ENCODE measurements at places on chromosomes 2 and 18. TPM values are rescaled to one million over a fixed set of nuclear protein-coding genes. Genes with fewer than 3 reads are reported as not detected.

DNA sequence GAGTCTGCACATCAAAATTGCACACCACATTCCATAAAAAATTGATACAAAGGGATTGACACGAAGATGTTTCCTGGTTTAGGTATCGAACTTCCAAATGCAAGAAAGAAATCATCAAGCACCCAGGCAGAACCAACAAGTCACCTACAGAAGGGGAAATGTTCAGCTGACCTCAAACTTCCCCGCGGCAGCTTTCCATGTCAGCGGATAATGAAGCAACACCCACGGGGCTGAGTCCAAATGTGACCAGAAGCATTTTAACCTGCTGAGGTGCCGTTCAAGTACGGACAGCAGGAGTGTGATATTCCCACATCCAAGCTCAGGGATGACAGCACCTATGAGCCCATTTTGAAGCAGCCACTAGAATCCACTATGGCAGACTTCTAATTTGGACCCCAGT, 124.9 kb downstream of the GALNT14 start:
- DNase-seq: no peak

GRCh38 chr18:9986156-9986930, 72.5 kb downstream of the VAPA start:
- DNase-seq: no peak

GRCh38 chr2:70978341-70979179, at the start of gene ANKRD53:
TSS of gene ANKRD53 (plus strand) at chr2:70978630. CDS start at chr2:70978646, 16 bp downstream.
- no peak for DNase-seq

- DNase-seq: no peak
Observed at GRCh38 chr2:17758118-17758517, 4.2 kb downstream of the GEN1 start.

DNA sequence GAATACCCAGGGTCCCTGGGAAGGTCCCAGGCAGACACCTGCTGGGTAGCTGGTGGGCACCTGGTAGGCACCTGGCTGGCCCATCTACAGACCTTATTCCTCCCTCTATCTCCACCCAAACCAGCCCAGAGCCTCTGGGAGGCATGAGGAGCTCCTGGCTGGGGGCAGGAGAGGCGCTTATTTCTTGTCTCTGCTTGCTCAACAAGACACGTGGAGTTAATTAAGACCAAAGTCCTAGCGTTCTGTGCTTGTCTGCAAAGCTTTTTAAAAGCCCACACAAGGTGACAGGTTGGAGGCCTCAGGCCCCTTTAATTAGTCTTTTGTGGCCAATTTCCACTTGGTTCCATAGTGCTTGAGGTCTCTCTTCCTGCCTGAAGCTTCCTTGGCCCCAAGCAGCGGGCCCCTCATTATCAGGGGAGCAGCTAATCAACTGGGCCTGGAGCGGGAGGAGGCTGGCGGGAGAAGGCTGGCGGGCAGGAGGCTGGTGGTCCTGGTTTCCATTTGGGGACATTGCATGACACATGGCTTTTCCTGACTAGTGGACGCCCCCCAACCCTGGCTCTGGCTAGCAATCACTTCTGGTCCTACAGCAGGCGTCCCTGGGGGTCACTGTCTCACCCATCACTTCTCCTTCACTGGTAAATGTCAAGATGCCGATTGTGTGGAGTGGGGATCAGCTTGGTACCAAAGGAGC, 65.4 kb upstream of the HDAC4 start:
- DNase-seq: no peak

GRCh38 chr2:239157269-239157668, 243.6 kb downstream of the HDAC4 start:
- DNase-seq: no peak

- DNase-seq: no peak
Observed at GRCh38 chr18:2889761-2890192, 43.0 kb downstream of the EMILIN2 start.

- no peak for DNase-seq
Observed at GRCh38 chr2:36858551-36859365, 107.6 kb downstream of the STRN start.

DNA sequence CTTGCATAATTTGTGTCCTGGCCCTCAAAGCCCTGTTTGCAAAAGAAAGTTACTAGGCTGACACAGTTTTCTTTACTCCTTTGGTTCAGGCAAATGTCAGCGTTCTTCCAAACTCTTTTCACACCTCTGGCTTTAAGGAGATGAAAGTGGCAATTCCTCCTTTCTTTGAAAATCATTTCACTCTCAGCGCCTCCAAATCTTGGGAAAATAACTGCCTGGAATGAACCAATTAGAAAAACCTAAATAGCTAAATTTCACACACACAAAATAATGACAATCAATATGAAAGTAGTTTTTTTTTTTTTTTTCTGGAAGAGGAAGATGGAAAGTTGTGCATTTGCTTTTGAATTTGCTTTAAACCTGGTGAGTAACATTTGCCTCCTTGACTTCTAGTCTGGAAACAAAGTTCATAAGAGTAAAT, 1.7 kb downstream of the MEIS1 start:
- DNase-seq: no peak

DNA sequence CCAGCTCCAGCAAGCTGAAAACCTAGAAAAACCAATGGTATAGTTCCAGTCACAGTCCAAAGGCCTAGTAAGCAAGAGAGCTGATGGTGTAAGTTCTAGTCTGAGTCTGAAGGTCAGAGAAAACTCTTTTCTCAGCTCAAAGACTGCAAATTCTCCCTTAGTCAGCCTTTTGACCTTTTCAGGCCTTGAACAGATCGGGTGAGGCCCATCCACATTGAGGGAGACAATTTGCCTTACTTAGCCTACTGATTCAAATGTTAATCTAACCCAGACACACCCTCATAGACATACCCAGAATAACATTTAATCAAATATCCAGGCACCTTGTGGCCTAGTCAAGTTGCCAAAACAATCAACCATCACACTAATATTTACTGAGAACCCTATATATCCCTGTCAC, 110.8 kb upstream of the KCNJ3 start:
- no peak for DNase-seq

- no peak for DNase-seq
Observed at GRCh38 chr2:8086357-8086756, 595.5 kb upstream of the ID2 start.

GRCh38 chr2:191844706-191845105, 2.2 kb downstream of the CAVIN2 start:
- DNase-seq: no peak

- DNase-seq: no peak
Observed at GRCh38 chr2:37581433-37581832, 90.0 kb downstream of the CDC42EP3 start.

- no peak for DNase-seq
Observed at GRCh38 chr18:50127516-50128210, 67.3 kb downstream of the MYO5B start.

DNA sequence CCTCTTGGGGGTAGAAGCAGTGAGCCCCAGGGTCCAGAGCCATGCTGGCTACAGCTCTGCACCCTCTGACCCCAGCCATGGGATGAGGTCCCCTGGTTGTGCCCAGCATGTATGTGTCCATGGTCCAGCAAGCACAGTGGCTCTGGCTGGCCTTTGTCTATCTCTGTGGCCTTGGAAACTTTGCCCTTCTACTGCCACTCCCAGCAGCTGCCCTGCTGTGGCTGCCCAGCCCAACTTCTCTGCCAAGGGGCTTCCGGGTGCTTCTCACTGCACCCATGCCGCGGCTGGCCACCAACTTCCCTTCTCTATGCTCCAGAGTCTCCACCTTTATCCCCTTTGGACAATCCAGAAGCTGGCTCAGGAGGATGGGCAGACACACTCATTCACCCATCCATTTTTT, 18.8 kb downstream of the TMEM185B start:
- DNase-seq: no peak

The GAL3ST2 gene
- 0.21 TPM for polyA plus RNA-seq

The DOK1 gene
- polyA plus RNA-seq: 8.3 TPM

The HOXD11 gene
- polyA plus RNA-seq: 61.2 TPM

The TXNDC2 gene
- polyA plus RNA-seq: 0.10 TPM

The SNORC gene
- polyA plus RNA-seq: 0.92 TPM

All from left renal cortex interstitium (tissue), 4 donors.